Stimulated activated CD8-positive, alpha-beta memory T cell treated with anti-CD3 and anti-CD28 coated beads, Interleukin-4, amount 100 ng/mL, for 48 hours (primary cell): ENCODE measurements at places on chromosomes 2 and 18.

DNA sequence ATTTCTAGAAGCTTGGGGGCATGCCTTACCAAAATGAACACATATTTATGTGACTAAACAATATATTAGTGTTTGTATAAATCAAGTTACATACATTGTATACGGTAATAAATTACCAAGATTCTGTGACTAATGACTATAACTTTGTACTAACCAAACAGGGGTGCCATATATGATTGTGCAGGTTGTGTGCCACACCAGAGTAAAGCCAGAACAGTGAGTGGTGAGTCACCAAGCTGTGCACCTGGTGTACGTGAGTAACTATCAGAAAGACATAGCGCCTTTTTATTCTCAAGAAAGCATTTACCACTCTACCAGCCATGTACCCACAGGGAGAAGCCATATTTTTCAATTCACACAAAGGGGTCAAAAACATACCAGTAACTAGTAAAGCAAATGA is 453.2 kb upstream of the PIK3C3 start:
- DNase-seq = no peak

DNA sequence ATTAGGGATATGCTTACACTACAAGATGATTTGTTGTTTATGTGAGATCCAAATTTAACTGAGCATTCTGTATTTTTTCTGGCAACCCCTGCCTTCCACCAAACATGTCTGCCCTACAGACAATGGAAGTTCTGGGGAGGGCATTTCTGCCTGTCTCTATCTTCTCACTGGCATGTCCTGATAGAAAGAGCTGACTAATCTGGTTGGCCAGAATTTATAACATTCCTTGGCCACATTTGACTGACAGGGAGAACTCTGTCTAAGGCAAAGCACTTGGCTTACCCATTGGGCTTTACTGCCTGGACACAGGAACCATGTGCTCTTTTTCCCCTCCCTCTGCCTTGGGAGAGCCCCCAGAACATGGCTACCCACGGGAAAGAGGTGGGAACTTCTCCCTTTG is 70.6 kb upstream of the TMEM178A start:
- no peak for DNase-seq

DNA sequence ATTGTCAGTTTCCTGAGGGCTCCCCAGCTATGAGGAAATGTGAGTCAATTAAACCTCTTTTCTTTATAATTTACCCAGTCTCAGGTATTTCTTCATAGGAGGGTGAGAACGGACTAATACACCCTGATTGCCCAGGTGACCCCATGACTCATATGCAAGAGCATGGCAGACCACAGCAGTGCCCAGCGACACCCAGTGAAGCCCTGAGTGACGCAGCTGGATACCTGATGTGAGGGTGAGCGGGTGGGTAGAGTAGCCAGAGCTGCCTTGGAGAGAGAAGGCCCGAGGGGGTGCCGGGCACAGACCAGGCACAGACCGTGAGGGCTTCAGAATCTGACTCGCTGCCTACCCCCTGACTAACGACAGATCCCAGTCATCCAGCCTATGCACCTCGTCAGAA is 15.4 kb downstream of the ALPG start:
- no peak for DNase-seq

DNA sequence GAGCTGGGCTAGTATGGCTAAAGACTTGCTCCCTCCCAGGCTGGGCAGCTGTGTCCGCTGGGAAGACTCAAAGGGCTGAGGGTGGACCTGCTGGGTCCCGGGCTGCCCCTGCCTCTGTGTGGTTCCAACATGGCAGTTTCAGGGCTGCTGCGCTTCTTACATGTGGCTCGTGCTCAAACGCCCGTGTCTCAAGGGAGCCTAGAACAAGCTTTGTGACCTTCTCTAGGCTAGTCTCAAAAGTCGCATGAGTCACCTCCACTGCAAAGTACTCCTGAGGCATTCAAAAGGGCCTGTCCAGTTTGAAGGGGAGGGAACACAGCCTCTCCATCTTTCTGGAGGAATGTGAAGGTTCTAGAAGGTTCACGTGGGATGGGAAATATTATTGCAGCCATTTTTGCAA is 44.7 kb upstream of the RAB31 start:
- no peak for DNase-seq

GRCh38 chr2:211867845-211868451 is 670.7 kb downstream of the ERBB4 start:
- DNase-seq = no peak

DNA sequence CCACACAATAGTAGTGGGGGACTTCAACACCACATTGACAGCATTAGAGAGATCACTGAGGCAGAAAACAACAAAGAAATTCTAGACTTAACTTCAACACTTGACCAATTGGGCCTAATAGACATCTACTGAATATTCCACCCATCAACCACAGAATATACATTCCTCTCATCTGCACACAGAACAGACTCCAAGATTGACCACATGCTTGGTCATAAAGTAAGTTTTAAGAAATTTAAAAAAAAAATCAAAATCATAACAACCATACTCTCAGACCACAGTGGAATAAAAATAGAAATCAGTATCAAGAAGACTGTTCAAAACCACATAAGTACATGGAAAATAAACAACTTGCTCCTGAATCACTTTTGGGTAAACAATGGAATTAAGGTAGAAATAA is 9.0 kb upstream of the FLACC1 start:
- DNase-seq = no peak

GRCh38 chr2:55428258-55428657 is 8.6 kb upstream of the CCDC88A start:
- DNase-seq = no peak

- peak; percentile 17 for DNase-seq
Observed at GRCh38 chr2:240252191-240252871, 111.9 kb upstream of the OTOS start.

GRCh38 chr18:69865776-69866175 is 81.9 kb downstream of the CD226 start:
- no peak for DNase-seq

DNA sequence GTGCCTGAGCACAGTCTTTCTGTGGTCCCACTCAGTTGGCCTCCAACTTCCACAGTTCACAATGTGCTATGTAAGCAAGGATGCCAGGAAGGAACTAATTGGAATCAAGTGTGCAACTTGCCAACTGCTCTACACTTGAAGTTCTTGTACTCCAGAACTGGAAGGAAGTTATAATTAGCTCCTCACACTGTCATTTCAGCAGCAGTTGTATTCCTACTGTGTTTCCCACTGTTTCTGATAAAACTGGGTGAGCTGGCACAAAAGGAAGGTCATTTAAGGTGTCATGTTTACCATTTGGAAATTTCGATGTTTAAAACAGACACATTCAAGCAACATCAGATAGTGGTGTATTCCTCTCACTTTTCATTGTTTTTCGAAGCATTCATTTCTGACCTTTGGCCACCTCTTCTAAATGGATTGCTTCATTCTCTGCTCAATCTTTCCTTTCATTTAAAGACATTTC is 84.2 kb downstream of the ANTXR1 start:
- DNase-seq = no peak

- DNase-seq = no peak
Observed at GRCh38 chr18:35939138-35939537, 33.3 kb upstream of the RMP24 start.

GRCh38 chr18:7370375-7370774 is 139.5 kb downstream of the LRRC30 start:
- DNase-seq = no peak

GRCh38 chr18:49094136-49094535 is 143.4 kb upstream of the SMAD7 start:
- DNase-seq = no peak

GRCh38 chr2:201984800-201985525 is 48.7 kb upstream of the FZD7 start:
- no peak for DNase-seq

DNA sequence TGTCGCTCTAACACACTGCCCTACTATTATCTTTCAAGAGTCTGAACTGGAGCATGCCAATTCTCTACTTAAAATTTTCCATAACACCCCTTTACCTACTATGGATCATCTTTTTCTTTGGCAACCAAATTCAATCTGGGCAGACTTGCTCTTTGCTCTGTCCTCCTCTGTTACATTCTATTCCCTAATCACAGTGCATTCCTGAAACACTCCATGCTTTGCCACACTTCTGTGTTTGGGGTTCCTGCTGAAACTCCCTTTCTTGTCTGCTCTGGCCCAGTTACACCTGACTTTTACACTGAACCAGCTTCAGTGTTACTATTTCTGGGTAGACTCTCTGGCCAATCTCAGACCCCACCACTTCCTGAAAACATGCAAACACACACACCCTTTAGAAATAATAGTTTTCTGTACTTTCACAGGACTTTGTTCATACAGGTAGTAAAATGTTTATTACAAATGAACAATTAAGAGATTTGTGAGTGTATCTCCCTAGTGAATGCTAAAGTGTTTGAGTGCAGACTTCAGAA is 119.9 kb upstream of the DCC start:
- DNase-seq = no peak

- no peak for DNase-seq
Observed at GRCh38 chr2:64101141-64101591, 43.1 kb downstream of the PELI1 start.

- no peak for DNase-seq
Observed at GRCh38 chr2:5791371-5791770, 99.2 kb downstream of the SOX11 start.

- no peak for DNase-seq
Observed at GRCh38 chr2:30285758-30286157, 54.4 kb downstream of the LBH start.

- no peak for DNase-seq
Observed at GRCh38 chr18:2480536-2480935, 90.8 kb downstream of the METTL4 start.

GRCh38 chr2:176830362-176830761 is 382.2 kb upstream of the HNRNPA3 start:
- DNase-seq = peak; percentile 36

DNA sequence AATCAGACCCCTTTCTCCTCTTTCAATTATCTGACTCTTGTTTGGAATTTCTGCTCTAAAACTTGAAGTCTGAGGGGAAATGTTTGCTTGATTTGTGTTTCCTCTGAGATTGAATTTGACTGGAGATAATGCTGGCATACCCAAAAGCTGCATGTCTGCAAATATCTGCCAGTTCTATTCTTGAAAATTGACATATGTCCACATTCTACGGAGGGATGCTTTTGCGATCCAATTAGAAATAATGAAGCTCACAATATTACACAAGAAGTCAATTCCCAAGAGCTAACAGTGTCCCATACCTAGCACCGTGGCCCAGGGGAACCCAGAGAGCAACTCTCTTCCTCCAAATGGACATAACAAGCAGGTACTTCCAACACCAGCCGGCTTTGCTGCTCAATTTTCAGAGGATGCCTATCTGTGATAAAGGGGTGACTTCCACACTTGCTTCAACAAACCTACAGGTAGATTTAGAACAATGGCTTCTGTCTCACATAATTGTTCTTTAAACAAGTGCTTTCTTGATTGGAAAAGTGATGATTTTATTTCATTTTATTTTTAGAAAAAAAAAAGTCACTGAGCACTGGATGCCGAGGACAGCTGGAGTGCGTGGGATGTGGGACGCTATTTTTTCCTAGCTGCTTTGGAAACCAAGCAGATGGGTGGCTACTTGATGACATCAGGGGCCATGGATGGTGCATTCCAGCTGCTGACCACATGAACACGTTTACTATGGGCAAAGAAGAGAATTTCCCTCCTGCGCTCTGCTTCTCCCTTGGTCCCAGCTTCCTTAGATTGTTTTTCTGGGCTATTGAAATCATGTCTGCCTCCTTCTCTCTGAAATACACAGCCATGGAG is 488.9 kb downstream of the RNF144A start:
- no peak for DNase-seq

DNA sequence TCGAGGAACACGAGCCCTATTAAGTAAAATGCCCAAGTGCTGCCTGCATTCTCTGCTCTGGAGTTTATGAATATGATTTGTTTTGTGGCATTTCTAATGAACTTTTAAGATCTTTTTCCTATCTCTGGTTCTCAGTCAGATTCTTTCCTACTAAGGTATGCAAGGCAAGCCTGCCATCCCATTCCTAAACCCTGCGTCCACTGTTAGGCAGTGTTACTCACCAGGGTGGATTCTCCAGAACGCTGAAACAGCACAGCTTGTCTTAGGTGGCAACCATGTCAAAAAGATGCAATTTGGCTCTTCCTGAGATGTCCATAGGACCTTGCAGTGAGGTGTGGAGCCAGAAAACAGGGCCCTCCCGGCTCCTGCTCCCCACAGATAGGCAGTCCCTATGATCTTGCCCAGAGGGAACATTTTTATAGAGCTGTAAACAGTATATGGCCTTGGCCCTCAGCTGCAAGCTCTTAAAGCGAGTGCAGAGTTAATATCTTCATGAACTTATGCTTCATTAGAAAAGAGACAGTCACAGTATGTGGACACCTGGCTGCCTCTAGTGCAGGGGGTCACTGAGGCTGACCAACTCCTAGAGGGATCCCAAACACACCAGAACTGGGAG is 84.4 kb downstream of the TPGS2 start:
- DNase-seq = no peak

DNA sequence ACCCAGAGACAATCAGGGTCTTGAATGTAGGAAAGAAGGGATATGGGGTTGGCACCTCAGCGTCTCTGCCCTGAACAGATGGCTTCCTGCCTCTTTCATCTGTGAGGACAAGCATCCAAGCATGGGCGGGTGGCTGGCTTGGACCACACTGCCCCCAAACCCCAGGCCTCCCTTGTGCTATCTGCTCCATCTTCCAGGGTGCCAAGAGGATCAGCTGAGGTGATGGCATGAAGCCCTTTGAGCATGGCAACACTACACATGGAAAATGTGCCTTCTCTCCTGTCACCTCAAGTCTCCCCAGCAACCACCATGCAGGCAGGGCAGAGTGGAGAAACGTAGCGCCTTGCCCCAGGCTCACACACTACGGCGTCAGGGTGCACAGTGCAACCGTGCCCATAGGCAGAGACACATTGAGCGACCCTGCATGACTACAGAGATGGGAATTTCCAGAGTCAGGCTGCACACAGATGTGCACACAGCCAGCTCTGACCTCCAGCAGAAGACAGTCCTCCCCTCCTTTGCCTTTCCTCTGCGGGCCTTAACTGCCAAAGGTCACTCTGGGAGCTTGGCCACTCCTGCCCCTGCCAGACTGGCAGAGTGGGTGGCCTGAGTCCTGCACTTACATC is 1.5 kb downstream of the KCNIP3 start:
- DNase-seq = no peak

DNA sequence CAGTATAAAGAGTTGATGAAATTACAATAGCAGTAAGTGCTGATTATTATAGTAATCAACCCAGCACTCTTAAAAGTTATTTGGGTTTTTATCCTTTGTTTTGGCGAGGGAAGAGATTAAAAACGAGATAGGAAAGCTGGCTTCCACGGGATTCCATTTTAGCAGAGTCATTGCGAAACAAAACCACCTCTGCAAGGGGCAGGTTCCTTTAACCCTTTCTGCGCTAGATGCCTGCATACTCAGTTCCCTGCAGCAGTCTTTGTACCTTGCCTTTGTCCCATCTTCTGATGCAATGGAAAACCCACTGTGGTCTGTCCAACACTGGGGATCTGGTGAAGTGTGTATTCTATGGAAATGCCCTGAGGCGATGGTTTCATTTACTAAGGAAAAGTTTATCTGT is 2.7 kb downstream of the YPEL5 start:
- DNase-seq = peak; percentile 51

DNA sequence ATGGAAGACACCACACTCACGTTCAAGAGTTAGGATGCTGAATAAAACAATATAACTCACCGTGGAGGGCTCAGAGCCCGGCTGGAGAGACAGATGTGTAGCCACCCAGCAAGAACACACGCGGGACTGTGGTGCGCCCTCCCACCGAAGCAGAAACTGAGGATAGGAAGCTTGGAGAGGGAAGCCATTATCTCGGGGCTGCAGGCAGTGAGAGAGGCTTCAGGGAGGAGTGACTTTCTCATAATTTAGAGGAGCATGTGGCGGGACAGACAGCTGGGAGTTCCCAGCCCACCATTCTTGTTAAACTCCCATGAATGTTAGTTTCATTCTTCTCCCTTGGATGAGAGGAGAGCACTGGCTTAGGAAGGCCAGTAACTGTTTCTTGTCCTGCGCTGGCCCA is 96.4 kb downstream of the MAPRE2 start:
- no peak for DNase-seq
